ENCODE measurements at places on chromosomes 11 and 22. TPM values are rescaled to one million over a fixed set of nuclear protein-coding genes. Genes with fewer than 3 reads are reported as not detected.

The OR2D2 gene
- total RNA-seq = 0.18 TPM

The SGSM1 gene
- 0.09 TPM for total RNA-seq

The RANBP1 gene
- total RNA-seq = 115 TPM

The FAT3 gene
- total RNA-seq = 0.14 TPM

The CHRNA10 gene
- 0.83 TPM for total RNA-seq

The ROBO4 gene
- 0.46 TPM for total RNA-seq

The FXYD2 gene
- not detected for total RNA-seq

The KIF18A gene
- total RNA-seq = 2.6 TPM

The TSPO gene
- 239 TPM for total RNA-seq

The SLC16A8 gene
- total RNA-seq = 0.18 TPM

The GLB1L3 gene
- total RNA-seq = not detected

The DGCR6 gene
- 0.71 TPM for total RNA-seq

Data from smooth muscle cell of bladder (primary cell).